Left renal cortex interstitium (tissue), 4 donors: ENCODE measurements at places on chromosomes 5 and 9. TPM values are rescaled to one million over a fixed set of nuclear protein-coding genes. Genes with fewer than 3 reads are reported as not detected.

The LHX6 gene
- polyA plus RNA-seq = 3.9 TPM

The ABLIM3 gene
- polyA plus RNA-seq = 0.94 TPM

- no peak for DNase-seq
These were observed 30.4 kb downstream of the FBXO4 start for GRCh38 chr5:41955432-41956024.

DNA sequence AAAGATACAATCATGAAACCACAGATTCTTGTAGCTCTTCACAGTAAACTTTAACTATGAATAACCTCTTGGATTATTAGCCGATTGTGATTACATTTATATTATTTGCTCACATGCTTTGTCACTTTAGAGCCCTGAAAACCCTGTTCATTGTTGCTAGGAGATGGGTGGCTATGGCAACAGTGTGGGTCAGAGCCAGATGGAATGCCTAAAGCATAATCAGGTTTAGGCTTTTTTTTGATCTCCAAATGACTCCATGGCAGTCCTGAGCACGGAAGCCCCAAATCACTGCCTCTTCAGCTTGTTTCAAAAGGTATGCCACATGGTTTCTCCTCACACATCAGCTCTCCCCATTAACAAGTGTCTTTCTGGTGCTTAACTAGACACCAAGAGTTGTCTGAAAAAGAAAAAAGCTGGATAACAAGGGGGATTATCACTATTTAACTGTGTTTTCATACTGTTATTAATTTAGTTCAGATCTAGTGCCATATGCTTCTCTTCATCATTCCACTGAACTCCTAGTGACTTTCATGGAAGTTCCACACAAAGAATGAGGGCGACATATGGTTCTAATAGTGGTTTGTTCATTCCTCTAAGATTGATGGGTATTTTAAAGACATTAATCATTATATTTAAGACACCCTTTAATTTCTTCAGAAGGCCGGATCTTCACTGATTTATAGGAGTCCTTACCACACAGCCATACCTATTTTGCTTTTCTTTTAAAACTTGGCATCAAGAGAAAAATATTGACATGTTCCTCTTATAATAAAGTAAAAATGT, 88.8 kb upstream of the PAM start:
- DNase-seq = no peak

- DNase-seq = no peak
These were observed 178.4 kb downstream of the MACROH2A1 start for GRCh38 chr5:135220394-135221186.

- no peak for DNase-seq
These were observed 346.9 kb downstream of the ZSWIM6 start for GRCh38 chr5:61678966-61679365.

DNA sequence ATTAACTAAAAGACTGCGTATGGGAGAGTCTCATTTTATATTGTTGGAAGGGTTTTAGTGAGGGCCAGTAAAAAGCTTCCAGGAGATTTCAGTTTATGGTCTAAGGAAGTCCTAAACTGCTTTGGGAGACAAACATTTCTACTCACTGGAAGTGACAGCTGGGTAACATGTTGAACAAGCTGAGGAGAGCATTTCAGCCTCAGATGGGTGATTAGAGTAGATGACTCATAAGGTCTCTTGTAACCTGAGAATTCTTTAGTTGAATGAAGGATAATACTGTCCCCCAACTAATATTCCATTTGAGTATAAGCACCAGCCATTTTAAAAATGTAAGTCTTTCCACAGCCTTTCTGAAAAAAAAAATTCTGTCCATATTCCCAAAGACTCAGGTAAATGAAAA, 218.0 kb upstream of the C9orf72 start:
- no peak for DNase-seq

DNA sequence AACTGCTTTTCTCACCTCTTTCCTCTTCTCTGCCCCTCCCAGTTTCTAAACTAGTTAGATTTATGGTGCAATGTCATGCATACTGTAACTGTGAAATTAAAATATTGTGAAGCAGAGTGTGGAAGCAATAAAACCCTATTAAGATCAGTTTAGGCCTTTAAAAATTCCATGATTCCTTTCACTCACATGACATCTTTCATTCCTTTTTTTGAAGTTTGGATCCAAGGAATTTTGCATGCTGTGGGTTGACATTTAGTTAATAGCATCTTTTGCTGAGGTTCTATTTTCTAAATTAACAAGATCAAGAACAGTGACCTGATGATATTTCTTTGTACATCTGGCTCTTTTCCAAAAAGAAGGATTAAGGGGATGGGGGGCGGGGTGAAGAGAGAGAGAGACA, 13.7 kb downstream of the FOXD1 start:
- DNase-seq = no peak

GRCh38 chr5:60727033-60727679, 27.2 kb upstream of the DEPDC1B start:
- no peak for DNase-seq

DNA sequence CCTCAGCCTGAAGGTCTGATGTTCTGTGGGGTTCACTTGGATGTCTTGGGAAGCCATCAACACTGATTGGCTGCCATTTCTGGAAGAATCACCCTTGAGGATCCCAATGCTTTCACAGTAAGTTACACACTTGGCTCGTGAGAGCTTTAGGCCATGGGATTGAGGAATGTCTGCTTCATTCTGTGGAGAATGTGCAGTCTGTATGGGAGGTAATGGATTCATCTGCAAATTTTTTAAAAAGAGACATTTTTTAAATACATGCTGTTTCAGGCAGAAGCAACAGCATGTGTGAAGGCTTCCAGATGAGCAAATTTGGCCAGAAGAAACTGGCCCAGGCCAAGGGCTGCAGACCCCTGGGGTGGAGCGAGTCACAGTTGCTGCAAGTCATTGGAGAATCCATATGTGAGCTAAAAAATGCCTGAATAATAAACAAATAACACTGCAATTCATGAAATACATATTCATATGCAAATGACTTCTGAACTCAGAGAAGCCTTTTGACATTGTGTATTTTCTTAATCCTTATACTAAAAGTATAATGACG, 146.3 kb upstream of the RASEF start:
- DNase-seq = no peak

DNA sequence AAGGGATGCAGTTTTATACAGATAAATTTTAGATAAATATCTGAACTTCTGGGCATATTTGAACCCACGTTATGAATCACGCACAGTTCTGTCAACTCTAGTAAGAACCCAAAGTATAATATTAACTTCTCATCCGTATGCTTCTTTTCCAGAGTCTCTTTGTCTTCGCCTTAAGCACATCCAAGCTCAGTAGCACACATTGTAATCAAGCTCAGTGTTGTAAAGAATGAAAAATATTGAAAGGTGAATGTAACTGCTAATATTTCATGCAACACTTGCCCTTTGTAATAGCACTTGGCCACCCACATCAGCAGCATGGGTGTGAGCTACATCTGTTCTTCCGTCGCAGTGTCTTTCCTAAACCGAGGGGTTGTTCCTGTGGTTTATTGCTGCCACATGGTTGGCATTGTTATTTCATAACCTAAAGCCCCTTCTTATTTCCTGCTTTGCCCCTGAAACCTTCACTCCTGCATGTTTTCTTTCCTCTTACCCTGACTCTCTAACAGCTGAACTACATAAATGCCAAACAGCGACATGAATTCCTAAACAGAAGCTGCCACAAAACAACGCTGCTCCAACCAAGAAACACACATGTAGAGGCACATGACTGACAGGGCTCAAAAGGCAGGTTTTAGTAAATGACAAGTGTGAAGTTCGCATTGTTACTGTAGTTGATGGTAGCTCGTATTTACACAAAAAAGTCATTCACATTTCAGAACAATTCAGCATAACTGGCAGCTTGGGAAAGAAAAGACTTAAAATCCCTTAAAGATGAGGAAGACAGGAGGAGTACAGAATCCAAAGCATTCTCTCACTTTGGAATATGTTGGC, 190.1 kb upstream of the MEF2C start:
- DNase-seq = no peak

DNA sequence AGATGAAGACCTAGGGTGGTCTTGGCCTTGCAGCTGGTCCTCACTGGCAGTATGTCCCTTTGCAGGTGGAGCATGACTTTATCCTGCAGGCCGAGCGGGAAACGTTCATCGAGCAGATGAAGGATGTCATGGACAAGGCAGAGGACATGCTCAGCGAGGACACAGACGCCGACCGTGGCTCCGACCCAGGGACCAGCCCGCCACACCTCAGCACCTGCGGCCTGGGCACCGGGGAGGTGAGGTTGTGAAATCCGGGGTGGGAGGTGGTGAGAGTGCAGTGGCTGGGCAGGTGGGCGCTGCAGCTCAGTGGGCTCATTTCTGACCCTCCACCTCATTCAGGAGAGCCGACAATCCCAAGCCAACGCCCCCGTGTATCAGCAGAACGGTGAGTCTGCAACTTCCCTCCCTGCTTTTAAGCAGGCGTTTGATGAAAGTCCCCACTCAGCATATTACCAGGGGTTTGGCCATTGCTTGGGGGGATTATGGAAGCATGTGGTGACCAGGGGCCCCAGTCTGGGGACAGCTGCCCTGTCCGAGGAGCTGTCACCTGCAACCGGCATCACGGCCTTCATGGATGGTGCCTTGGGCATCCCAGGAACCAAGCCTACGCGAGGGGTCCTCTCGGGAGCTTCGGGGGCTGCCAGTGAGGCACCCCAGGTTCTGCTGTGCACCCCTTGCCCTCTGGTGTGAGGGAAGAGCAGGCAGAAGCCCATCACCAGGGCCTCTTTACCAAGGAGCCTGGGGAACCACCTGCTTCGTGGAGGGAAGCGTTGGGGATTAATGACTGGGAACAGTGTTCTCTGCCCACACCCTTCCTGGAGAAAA, 84.0 kb downstream of the WNK2 start:
- no peak for DNase-seq

DNA sequence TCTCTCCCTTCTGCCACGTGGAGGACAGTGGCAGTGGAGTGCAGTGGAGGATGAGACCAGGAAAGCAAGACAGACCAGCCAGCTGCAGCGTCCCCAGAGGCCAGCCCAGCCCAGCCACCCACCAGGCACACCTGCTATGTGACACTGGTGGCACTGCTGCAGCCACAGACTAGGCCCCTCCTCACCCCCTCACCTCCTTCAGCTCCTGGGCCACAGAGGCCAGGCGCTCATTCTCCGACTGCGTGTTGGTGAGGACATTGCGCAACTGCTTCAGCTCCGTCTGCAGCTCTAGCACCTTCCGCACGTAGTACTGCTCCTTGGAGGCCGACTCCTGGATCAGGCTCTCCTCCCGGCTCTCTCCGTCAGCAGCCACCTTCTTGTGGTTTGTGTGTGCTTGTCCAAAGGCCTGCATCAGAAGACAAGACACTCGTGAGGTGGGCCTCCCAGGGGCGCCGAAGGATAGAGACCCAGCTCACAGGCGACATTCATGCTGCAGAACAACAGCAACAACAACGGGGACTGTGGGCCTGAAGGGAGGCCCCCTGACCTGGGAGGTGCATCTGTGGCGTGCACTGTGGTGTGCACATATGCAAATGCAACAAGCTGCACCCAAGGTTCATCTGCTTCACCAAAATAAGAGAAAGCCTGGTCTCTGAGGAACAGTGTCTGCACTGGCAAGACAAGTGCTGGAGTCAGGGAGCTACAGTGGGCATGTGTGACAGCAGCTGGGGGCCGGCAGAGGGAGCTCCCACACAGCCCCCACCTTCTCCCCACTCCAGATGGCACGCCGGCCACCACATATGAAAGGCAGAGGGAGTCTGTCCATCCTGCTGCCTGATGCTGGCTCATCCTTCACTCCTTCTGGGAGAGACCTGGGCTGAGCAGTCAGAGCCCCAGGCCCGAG, 35.5 kb downstream of the BICD2 start:
- no peak for DNase-seq

DNA sequence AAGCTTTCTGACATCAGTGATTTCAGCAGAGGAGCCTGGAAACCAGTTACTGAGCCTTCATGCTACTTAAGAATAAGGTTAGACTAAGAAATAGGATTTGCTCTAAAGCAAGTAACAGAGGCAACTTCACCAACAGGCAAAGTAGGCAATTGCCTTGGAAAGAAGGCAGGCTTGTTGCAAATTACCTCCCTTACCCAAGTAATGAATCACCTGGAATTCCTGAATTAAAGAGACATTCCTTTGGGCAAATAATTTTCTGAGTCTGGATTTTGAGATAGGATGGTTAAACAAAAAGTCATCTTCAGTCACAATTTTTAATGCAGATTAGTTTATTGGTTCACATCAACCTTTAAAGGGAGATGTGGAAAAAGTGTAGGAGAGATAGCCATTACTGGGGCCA, 92.8 kb downstream of the ITGA1 start:
- no peak for DNase-seq

DNA sequence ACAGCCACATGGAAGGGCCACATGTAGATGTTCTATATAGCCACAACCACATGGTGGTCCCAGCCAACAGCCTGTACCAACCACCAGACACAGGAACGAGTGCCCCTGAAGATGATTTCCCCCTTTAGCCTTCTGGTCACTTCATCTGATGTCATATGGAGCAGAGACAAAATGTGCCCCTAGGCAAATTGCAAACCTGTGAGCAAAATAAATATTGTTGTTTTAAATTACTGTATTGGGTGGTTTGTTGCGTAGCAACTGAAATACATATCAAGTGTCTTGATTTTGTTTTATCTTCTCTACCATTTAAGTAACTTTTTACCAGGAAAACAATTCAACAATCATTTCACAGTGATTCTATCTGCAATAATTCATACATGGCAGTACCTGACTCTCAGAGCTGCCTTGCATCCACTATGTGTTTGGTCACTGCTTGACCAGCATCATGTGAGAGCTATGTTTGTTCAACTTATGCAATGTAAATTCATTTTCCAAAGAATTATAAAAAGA, 142.5 kb upstream of the VLDLR start:
- DNase-seq = no peak
